ENCODE measurements at places on chromosomes 3 and 15.
A peak's percentile ranks its signal among the peaks of the same experiment; 100 is the strongest.

GRCh38 chr3:125141596-125142419 lies 70.7 kb downstream of the SLC12A8 start:
- DNase-seq: peak; percentile 24

DNA sequence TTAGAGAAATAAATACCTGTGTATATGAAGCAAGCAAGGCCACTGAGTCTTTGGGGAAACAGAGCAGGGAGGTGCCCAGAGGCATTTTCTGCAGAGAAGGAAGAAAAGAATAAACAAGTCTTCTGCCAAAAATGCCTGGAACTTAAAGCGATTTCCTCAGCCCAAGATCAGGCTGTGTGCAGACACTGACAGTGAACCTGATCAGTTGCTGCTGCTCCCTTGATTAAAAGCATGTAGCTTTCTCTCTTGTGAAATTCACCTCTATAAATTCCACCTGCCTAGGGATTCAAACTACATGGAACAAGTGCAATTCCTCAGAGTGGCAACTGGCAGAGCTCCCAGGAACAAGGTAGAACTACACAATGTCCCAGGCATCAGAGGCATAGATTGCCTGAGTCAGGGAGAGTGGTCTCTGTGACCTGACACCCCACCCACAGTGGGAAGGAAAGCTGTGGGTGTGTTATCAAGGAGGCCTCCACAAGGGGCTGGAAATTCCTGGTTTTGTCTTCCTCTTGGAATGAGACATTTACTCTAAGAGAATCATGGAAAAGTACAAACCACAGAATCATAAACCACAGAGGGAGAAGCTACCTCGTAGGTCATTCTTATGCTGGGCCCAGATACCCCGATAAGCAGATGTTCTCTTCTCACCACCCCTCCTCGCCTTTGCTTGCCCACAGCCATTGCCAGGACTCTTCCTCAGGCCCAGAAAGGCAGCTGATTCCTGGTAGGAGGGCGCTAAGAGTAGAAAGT lies 1.8 kb upstream of the ZBTB38 start:
- DNase-seq: no peak

- no peak for DNase-seq
Observed at GRCh38 chr3:29747991-29748390, 467.1 kb downstream of the RBMS3 start.

GRCh38 chr3:139934613-139935015 lies 371 bp upstream of the CLSTN2 start:
- DNase-seq: no peak

GRCh38 chr15:95370291-95370690 lies 960.2 kb upstream of the NR2F2 start:
- DNase-seq: no peak

DNA sequence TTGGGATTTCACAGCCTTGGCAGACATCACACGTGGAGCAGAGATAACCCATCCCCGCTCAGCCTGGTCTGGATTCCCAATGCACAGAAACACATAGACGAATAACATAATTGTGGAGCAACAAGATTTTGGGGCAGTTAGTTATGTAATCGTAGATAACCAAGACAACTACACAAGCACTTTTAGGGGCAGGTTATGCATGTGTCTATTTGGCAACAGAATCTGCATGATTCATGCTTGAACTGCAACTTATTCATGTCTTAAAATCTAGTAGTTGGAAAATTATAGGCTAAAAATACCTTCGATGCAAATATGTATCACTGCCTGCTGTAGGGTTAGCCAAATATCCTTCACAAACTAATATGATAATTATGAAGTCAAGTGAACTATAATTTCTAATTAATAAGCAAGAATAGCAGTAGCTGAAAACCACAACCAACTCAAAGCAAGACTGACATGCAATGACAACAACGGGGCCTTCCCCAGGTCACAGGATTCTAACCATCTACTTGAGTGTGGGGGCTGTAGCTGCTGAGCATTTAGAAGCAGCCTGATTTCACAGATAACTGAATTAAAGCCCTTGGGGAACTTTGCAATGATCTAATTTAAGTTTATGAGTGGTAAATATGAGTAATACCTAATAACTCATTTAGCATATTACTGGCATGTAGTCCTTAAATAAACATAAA lies 31.1 kb downstream of the DGKG start:
- no peak for DNase-seq

- DNase-seq: no peak
Observed at GRCh38 chr15:39194106-39194830, 386.6 kb upstream of the THBS1 start.

- no peak for DNase-seq
Observed at GRCh38 chr3:49703443-49703927, 14.1 kb downstream of the RNF123 start.

GRCh38 chr3:114119776-114120175 lies 59.1 kb downstream of the DRD3 start:
- no peak for DNase-seq

DNA sequence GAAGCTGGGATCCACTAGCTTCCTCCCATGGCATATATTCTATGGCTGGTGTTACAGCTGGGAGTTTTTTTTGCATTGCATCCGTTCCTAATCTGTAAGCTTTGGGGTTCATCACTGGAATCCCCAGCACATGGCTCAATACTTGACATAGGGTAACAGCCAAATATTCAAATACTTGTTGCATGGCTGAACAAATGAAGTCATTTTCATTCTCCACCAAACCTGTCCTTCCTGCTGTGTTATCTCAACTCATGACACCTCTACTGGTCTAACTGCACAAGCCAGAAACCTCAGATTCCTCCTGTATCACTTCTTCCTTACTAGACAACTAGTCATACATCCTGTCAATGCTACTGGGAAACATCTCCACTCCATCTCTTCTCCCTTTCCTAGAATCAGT lies 43.4 kb downstream of the ST3GAL6 start:
- no peak for DNase-seq

DNA sequence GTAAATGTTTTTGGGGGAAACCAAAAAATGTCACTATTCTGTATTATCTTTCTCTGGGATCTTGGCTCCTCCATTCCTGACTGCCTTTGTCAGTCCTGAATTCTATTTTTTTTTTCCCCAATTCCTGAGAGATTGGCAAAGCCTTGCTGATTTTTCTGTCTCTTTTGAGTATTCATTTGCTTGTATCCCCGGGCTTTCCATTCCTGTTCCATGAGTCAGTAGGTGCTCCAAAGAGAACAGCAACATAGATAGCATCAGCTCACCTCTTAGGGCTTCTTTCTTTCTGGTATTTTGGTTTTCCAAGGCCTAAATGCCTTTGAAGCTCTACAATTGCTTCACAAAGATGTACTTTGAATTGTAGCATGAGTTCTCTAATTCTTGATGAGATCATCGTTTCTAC lies 271.7 kb upstream of the LRRC3B start:
- no peak for DNase-seq

- no peak for DNase-seq
Observed at GRCh38 chr15:77819048-77819850, 186.5 kb upstream of the LINGO1 start.

DNA sequence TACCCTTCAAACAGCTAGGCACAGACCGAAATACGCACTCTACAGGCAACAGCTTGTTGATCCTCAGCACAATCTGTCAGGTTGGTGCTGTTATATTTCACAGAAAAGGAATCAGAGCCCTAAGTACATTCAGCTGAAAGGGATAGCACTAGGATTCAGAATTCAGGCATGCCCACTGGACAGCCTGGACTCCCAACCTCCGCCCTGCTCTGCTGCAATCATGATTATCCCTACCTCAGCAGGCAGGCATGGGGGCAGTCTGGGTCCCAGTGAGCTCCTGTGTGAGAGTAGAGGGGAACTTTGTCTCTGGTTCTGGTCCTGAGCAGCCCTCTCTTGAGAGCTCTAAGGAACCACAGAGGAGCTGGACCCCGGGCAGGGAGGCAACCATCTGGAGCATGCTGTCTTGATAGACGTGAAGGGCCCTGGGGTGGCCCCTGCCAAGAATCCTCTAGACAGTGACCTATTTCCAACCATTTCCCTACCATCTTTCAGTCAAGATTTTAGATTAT lies 23.4 kb upstream of the NOX5 start:
- no peak for DNase-seq

DNA sequence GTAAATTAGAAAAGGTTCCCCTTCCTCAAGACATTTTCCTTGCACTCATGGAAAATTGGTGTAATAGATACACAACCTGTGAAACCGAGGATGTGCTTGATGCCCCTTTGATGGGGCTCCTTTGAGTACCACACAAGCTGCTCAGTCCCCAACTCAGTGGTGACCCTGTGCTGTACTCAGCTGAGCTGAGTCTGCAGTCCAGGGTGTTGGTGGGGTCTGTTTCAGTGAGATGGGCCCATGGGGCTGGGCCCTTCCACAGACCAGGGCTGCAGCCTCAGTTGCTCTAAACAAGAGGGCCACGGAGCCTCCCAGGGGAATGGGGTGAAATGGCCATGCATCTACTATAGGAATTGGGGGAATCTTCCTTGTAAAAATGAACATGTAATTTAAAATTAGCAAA lies 39.3 kb downstream of the KY start:
- DNase-seq: no peak

- DNase-seq: no peak
Observed at GRCh38 chr15:44144184-44144583, 50.9 kb downstream of the FRMD5 start.

GRCh38 chr3:117543521-117543920 lies 833.9 kb downstream of the TUSC7 start:
- no peak for DNase-seq

GRCh38 chr15:40330368-40330836 lies 6.9 kb downstream of the INAFM2 start:
- no peak for DNase-seq

DNA sequence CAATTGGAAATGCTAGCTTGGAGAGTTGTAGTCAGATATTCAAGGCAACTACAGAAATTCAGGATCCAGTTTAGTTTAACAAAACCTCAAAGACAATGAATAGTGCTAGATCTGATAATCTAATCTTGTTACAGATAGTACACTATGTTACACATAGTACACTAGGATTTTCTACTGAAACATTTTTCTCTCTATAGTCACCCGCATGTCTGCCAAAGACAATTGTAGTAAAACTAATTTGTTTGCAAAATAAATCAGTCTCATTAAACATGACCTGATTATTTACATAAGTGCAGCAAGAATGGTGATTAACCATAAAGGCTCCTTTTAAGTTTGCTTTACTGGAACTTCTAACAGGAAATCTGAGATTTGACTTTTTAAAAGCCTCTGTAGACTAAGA lies 52.0 kb downstream of the ILDR1 start:
- DNase-seq: no peak

GRCh38 chr15:44397869-44398268 lies 29.6 kb upstream of the CTDSPL2 start:
- no peak for DNase-seq

DNA sequence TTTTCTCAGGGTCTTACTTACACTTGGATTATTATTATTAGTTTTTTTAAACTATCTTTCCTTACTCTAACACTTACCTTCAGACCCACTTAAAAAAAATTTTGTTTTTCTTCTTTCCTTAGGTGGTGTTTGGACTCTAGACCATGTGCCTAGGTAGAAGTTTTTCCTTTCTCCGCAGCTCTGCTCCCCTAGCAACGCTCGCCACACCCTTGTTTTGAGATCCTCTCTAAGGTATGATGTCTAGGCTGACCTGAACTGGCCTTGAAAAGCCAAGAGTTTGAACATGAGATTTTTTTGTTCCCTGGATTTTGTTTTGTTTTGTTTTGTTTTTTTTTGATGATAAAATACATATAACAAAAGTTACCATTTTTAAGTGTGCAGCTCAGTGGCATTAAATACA lies 16.2 kb downstream of the ZNF592 start:
- DNase-seq: no peak

GRCh38 chr3:10162185-10162584 lies 2.5 kb upstream of the IRAK2 start:
- no peak for DNase-seq

DNA sequence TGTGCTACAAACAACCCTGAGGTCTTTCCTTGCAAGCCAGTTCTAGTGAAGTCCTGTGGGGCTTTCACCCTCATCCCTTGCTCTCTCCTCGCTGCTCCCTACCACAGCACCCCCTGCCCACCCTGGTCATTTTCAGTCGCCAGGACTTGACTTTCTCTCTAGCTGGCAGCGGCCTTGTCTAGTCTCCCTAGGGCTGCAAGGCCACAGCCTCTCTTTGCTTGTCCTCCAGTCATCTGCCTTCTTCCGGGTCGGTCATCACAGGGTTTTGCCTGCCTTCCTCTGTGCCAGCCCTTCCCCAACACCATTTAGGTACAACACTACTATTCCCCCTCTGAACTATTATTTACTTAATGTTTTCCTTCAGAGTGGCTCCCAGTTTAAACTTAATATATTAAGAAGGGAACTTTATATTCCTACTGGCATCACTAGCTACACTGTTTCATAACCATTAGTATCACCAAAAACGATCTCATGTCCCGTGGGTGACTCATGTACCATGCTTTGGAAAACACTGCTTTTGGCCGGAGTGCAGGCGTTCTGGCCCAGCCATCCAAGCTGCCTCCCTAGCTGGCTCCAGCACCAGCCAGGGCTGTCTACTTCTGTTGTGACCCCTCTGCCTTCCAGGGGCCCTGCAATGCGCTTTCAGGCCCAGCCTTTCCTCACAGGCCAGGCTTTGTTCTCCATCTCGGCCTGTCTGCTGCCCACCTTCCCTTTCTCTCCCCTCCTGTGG lies 21.4 kb downstream of the FAH start:
- DNase-seq: no peak

- DNase-seq: no peak
Observed at GRCh38 chr3:32839714-32840085, 21.9 kb downstream of the TRIM71 start.

DNA sequence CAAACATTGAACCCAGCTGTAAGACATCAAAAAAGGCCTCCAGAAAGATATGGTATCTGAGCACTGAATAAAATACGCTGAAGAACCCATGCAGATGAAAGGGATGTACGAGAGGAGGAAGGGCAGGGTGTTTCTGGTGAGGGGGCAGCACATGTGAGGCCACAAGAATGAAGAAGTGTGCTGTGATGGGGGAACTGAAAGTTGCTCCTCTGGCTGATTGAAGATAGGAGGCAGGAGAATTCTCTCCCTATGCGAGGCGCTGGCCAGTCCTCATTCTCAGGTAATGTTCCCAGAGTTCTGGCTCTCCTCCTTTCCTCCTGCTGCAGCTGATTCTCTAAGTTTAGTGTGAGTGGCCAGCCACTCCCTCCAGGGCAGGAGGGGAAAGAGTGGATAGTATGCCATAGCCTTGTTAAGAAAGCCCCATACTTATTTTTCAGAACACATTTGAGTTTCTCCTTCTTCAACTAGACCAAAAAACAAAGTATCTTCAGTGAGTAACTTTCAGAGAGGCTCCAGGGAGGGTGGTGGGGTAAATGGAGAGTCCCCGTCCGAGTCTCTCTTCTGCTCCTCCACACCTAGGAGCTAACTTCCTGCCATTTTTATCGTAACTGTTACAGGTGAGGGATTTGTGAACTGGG lies 26.9 kb upstream of the MYO1E start:
- no peak for DNase-seq

DNA sequence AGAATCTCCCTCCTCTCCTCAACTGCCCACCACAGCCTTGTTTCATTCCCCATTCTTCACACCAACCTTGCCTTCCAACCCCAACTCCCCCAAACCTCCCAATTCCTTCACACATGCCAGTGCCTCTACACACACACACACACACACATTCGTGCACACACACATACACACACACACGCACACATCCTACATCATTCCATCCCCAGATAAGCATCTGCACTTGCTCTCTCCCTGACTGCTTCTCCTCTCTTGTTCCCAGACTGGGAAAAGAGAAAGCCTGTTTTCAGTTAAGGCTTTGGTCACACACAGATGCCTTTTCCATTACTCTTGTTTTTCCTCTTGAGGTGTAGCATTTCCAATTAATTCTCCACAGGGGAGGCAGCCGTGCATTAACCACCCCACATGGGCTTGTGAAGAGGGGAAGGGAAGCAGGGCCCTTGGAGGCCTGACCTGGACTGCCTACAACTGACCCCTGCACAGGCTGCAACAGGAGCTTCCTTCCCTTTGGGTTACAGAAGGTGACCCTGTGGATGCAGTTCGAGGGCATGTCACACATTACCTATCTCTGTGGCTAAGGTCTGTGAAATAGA lies 32.0 kb upstream of the BOC start:
- DNase-seq: no peak
